Heart right ventricle (tissue), 16 donors: ENCODE measurements at places on chromosomes 6 and 20. TPM values are rescaled to one million over a fixed set of nuclear protein-coding genes. Genes with fewer than 3 reads are reported as not detected.
A peak's percentile ranks its signal among the peaks of the same experiment; 100 is the strongest.

The PNPLA1 gene
- 0.28 TPM for total RNA-seq

DNA sequence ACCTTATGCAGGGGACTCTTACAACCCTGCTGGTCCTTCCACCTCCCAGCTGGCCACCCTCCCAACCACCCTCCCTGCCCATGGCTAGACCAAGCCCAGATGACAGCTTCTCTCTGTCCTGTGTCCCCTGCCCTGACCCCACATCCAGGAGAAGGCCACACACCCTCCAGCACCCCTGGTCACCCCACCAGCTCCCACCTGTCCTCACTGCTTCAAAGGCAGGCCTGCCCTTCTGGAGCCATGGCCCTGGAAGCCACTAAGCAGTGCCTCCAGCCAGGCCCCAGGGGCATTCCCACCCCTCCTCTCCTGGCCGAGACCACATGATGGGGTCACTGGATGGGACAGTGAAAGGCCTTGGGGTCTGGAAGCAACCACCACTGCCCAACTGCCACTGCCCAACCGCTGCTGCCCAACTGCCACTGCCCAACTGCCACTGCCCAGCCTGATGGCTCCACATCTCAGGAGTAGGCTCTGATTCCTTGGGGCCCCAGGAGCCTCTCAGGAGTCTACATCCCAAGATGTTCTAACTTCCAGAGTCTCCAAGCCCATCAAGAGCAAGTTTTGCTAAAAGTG is 30.5 kb downstream of the UBD start:
- H3K27ac ChIP-seq, result no peak overlapping the region
- no peak overlapping the region for H3K4me3 ChIP-seq
- no peaks in the 10 kb centered on the region for H3K36me3 ChIP-seq
- no peaks in the 10 kb centered on the region for H3K4me1 ChIP-seq

GRCh38 chr6:24520929-24521546 is 26.3 kb downstream of the ALDH5A1 start:
- H3K4me1 ChIP-seq, result no peaks in the 10 kb centered on the region
- H3K36me3 ChIP-seq, result no peaks in the 10 kb centered on the region
- DNase-seq, result peak; percentile 33
- H3K27me3 ChIP-seq, result no peaks in the 10 kb centered on the region
- H3K27ac ChIP-seq, result no peak overlapping the region

The VIP gene
- total RNA-seq, result 0.35 TPM

- H3K36me3 ChIP-seq, result no peaks in the 10 kb centered on the region
- no peak for DNase-seq
- peaks cover 3% of the 10 kb centered on the region for H3K27me3 ChIP-seq
Observed at GRCh38 chr20:846894-847278, 13.4 kb downstream of the FAM110A start.

The HLA-DRB5 gene
- total RNA-seq, result 5.8 TPM

DNA sequence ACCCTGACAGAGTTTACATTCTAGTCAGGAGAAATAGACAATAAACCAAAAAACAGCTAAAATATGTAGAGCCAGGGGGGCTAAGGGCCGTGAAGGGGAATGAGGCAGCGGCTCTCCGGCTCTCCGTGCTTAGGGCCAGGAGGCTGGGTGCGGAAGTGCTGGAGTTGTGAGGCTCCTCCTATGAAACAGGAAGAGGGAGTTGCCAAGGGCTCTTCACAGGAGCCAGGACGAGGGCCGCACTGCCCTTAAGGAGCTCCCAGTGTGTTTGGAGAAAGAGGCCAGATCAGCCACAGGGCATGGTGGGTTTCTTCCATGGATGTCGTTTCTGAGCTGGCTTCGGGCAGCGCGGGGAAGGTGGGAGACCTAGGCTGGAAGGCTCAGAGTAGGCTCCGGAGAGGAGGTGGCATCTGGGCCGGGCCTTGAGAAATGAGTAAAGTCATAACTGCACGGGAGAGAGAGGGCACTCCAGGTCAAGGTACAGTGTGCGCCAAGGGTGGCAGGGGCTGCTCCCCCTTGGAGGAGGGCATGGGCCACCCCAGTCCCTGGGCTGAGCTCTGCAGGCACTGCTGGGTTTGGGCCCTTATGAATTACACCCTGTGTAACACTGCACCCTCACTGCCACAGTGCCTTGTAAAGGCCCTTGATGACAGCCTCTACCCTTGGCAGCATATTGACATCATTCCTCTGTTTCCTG is 20.8 kb upstream of the MLN start:
- H3K27me3 ChIP-seq, result peaks cover 29% of the 10 kb centered on the region
- no peaks in the 10 kb centered on the region for H3K36me3 ChIP-seq
- peaks cover 10% of the 10 kb centered on the region for H3K4me1 ChIP-seq
- no peak overlapping the region for H3K27ac ChIP-seq
- H3K4me3 ChIP-seq, result no peak overlapping the region
- DNase-seq, result peak; percentile 19

DNA sequence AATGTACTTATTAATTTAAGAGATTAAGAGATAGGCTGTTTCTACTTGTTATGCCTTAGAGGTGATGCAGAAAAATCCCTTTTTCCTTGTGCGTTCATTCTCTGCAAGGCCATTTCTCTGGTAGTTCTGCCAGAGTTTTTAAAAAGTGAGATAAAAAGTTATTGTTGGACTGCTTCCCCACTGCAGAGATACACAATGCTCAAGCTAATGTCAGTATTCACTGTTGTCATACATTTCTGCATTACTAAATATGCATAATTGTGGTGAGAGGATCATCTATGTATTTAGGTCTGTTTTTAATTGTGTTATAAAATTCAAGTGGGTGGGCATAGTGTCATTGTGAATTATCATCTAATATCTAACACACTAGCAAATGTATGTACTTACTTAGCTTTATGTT is 600.4 kb downstream of the HTR1B start:
- H3K27me3 ChIP-seq, result no peaks in the 10 kb centered on the region
- no peak overlapping the region for H3K4me3 ChIP-seq
- no peaks in the 10 kb centered on the region for H3K36me3 ChIP-seq

The RIPPLY2 gene
- not detected for total RNA-seq

GRCh38 chr6:105779110-105779509 is 307.0 kb upstream of the PRDM1 start:
- H3K36me3 ChIP-seq, result no peaks in the 10 kb centered on the region
- H3K27ac ChIP-seq, result no peak overlapping the region
- no peaks in the 10 kb centered on the region for H3K4me1 ChIP-seq
- H3K27me3 ChIP-seq, result no peaks in the 10 kb centered on the region
- no peak overlapping the region for H3K4me3 ChIP-seq

- H3K27me3 ChIP-seq, result no peaks in the 10 kb centered on the region
- H3K27ac ChIP-seq, result peak overlapping the region; percentile 71
- no peak overlapping the region for H3K4me3 ChIP-seq
- DNase-seq, result no peak
Observed at GRCh38 chr20:56422824-56423189, 10.7 kb downstream of the CASS4 start.

The HLA-DMA gene
- total RNA-seq, result 18.9 TPM

The CDH4 gene
- total RNA-seq, result not detected

GRCh38 chr20:57398231-57398821 is 7.1 kb downstream of the RBM38 start:
- DNase-seq, result peak; percentile 66
- H3K27ac ChIP-seq, result peak overlapping the region; percentile 76
- peaks cover 94% of the 10 kb centered on the region for H3K4me1 ChIP-seq
- H3K4me3 ChIP-seq, result no peak overlapping the region
- no peaks in the 10 kb centered on the region for H3K27me3 ChIP-seq

The SRPK1 gene
- total RNA-seq, result 21.6 TPM

The PPP1R3G gene
- total RNA-seq, result 12.2 TPM

DNA sequence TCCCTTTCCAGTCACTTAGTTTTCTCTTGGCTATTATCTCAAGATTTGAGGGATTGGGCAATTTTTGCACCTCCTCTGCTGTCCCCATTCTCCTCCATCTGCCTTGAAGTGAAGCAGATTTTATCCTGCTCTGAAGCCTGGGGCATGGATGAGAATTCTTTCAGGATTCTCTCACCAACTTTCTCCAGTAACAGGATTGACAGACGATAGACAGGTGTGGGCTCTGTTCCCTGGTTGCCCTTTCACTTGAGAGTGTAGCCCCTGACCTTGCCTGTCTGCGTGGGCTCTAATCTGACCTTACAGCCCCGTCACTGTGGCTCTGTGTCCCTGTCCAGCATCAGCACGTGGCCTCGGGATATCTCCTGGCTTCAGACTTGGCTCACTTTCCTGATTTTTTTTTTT is 27.1 kb downstream of the CDYL start:
- no peaks in the 10 kb centered on the region for H3K36me3 ChIP-seq
- no peaks in the 10 kb centered on the region for H3K27me3 ChIP-seq
- no peak overlapping the region for H3K27ac ChIP-seq

- no peaks in the 10 kb centered on the region for H3K27me3 ChIP-seq
- H3K4me3 ChIP-seq, result peak overlapping the region; percentile 93
- no peaks in the 10 kb centered on the region for H3K36me3 ChIP-seq
- DNase-seq, result peak; percentile 76
- H3K4me1 ChIP-seq, result peaks cover 53% of the 10 kb centered on the region
Observed at GRCh38 chr6:7108196-7108963, 619 bp downstream of the RREB1 start.

DNA sequence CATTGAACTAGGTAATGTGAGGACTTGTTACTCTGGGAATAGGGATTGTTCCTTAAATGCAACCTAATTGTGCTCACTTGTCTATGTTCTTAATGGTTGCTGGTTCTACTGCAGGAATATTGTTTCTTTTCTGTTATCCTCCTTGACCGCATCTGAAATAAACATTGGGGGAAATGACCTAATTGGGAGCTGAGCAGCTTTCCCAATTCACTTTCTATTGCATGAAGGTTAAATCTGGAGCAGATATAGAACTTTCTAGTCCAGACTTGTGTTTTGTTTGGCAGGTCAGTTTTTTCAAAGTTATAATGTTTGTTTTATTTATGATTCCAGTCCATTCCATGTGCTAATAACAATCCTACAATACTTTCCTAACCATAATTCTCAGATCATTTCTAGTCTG is 981.0 kb upstream of the CITED2 start:
- no peaks in the 10 kb centered on the region for H3K27me3 ChIP-seq
- H3K36me3 ChIP-seq, result no peaks in the 10 kb centered on the region
- H3K27ac ChIP-seq, result no peak overlapping the region

GRCh38 chr6:93416571-93417420 is 2.6 kb downstream of the EPHA7 start:
- DNase-seq, result peak; percentile 32
- H3K36me3 ChIP-seq, result no peaks in the 10 kb centered on the region
- peak overlapping the region; percentile 69 for H3K27ac ChIP-seq
- peaks cover 31% of the 10 kb centered on the region for H3K27me3 ChIP-seq

The CCDC170 gene
- total RNA-seq, result 0.15 TPM

The STMN3 gene
- 5.1 TPM for total RNA-seq

DNA sequence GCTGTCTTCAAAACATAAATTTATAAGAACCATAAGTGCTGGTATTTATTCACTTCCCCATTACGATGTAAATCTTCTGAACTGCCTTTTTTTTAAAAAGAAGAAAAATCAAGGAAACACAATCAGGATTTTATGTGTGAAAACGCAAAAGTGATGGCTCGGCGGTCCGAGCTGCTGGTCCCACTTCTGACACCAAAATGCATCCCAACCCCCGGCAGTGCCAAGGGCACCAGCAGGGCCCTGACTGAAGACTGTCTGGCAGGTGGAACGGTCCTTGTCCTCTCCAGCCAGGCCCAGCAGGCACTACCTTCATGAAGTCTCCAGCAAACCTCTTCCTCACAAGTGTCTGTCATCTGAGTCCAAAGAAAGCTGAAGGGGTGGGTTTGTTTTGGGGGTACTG is 41.2 kb downstream of the TBC1D7 start:
- no peak overlapping the region for H3K27ac ChIP-seq
- H3K4me3 ChIP-seq, result no peak overlapping the region
- no peaks in the 10 kb centered on the region for H3K27me3 ChIP-seq
- no peaks in the 10 kb centered on the region for H3K36me3 ChIP-seq

The PFDN4 gene
- total RNA-seq, result 36.3 TPM

DNA sequence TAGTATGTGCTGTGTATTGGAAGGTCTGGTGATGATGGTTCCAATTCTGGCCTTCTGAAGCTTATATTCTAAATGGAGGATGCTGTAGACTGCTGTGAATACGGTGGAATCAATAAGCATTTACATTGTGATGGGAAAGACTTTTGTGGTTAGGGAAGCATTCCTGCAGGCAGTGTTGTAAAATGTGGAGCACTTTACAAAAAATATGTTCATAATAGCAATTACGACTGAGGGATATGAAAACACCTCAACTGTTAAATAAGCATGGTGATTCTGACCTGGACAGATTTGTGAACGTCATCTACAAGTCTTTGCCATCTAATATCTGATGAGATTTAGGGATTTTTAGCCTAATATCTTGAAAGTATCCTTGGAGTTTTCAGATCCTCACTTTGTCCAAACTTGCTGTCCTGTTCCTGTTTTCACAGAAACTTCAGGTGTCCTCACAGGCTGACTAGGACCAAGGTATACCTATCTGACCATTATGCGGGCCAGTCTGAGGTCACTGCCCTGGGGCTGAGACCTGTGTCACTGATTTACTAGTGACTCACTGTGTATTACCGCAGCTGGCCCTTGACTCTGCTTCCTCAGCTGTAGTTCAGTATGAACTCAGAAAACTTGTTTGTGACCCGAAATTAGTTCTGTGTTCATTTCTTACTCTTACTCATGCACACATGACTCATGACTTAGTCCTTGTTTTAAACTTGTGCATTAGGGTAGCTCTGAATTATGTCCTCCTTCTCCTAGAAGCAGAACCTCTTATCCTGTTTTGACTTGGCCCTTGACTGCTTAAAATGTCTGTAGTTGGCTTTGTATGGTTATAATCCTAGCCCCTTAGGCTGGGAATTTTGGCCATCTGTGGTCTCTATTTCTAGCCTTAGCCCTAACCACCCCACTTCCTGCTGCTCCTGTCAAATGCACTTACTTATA is 343.0 kb downstream of the CDKAL1 start:
- no peaks in the 10 kb centered on the region for H3K4me1 ChIP-seq
- no peaks in the 10 kb centered on the region for H3K36me3 ChIP-seq
- H3K27me3 ChIP-seq, result no peaks in the 10 kb centered on the region
- no peak overlapping the region for H3K4me3 ChIP-seq
- DNase-seq, result no peak
- H3K27ac ChIP-seq, result no peak overlapping the region

DNA sequence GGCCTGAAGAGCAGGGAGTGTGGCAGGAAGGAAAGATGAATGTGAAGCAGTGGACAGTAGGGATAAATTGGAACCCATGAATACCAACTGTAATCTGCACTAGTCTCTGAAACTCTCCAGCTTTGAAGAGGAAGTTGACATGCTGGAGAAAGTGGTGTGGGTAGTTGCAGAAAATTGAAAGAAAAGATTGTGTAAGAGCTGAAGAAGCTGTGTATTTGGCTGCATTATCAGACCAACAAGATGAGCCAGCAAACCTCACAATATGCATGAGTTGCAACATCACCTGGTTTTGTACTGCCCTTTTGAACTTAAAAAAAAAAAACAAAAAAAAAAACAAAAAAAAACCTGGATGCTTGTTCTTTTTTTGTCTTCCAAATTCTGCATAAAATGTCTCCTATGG is 921.9 kb upstream of the EYS start:
- H3K4me1 ChIP-seq, result no peaks in the 10 kb centered on the region
- no peak overlapping the region for H3K27ac ChIP-seq

DNA sequence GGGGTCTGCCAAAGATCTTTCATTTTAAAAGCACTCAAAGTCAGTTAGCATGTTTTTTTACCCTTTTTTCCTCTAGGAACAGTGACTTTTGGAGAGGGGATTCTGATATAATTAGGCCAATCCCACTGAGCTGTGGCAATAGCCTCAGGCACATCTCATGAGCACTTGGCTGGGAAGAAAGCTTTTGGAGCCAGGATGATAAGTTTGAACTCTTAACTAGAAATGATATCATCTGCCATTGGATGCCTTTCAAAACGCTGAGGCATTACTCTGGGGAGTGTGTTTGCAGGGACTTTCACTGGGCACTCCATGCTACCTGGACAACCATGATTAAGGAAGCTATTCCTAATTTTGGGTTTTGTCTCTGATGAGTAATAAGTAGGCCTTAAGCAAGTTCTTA is 3.7 kb downstream of the SCGN start:
- H3K27me3 ChIP-seq, result peaks cover 30% of the 10 kb centered on the region
- no peaks in the 10 kb centered on the region for H3K4me1 ChIP-seq
- no peak for DNase-seq
- no peak overlapping the region for H3K27ac ChIP-seq
- no peak overlapping the region for H3K4me3 ChIP-seq
